ENCODE measurements at places on chromosomes 2 and 18.

DNA sequence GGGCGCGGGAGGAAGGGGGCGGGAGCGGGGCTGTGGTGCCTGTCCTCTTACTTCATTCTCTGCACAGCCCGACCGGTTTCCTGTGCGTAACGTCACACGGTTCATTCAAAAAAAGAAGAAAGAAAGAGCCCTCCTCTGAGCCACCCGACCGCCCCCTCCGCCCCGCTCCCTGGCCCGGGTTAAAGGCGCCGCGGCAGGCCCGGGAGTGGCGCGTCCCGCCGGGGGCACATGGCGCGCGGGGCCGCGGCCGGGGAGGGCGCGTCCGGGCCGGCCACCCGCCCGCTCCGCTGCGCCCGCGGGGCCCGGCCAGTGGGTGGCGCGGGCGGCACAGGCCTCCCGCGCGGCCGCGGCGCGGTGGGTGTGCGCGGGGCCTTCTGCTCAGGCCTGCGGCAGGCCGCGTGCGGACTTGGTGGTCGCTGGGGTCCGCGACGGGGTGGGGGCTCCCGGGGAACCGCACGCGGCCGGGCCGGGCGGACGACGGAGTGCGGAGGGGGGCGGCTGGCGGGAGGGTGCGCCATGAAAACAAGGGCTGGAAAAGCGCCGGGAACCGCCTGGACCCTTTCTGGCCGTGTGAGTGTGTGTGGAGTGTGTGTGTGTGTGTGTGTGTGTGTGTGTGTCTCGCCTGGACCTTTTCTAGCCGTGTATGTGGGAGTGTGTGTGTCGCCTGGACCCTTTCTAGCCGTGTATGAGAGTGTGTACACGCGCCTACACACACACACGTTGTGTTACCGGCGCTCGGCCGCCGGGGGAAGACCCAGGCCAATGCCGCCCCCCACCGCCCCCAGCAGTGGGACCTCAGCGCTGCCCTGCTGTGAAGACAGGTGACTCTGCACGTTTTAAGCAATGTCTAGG, 780 bp upstream of the BCL2 start:
- DNase-seq, result peak; percentile 92

DNA sequence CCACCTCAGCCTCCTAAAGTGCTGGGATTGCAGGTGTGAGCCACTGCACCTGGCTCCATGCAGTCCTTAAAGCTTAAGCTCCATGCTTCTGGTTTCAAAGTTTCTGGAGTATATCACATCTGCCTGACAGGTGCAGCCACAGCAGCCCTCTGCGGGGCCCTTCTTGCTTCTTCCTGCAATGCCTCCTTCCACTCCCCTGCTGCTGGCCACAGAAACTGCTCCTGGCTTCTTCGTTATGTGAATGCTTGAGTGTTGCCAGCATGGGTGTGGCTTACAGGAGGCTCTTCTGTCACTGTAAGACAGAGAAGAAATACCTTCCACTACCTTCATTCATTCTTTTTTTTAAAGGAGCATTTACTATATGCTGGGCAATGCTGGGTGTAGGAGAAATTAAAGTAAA, 10.1 kb upstream of the CCBE1 start:
- no peak for DNase-seq

- DNase-seq, result no peak
Measured at GRCh38 chr2:191148281-191148680, 2.5 kb downstream of the STAT4 start.

DNA sequence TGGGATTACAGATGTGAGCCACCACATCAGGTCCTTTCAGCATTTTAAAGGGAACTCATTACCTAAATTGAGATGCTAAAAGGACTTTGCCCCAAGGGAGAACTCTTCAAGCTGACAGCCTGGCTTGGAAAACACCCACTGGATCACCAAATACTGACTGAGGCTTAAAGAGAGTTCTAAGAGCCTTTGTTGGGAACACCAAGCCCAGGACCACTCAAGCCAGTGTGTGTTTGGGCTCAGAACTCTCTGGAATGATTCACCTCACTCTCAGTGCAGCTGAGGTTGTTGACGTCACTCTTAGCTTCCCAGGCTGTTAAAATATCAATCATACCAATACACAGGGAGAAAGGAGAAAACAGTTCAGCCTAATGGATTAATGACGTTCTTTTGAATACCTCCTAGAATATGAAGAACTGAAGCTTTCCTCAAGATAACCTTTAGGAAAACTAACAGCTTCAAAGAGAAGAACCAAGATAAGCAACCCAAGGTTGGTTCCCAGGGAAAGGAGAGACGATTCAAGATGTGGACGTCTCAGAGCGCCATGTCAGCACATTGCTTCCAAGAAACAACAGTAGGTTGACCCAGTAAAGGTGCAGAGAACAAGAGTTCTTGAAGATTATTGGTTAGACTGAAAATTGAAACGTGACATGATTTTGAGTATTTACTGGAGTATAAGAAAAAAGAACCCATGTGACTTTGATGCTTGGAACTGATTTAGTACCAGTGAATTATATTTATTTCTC, 48.0 kb upstream of the MGAT4A start:
- no peak for DNase-seq

DNA sequence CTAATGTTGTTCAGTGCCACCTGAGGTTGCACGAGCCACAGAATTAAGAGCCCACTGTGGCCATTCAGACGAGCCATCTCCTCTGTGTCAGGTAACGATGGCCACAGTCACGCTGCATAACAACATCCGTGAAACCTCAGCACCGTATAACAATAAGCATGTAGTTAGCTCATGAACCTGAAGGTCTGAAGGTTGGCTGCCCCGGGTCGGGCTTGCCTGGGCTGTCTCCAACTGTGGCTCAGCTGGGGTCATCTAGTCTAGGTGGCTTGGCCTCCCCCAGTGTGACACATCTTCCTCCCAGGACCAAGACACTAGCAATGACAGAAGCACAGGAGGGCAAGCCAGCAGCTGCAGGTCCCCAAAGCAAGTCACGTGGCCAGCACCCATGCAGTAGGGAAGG, 258.0 kb downstream of the GLI2 start:
- DNase-seq, result no peak

GRCh38 chr2:3870222-3870621, 166.8 kb downstream of the DCDC2C start:
- DNase-seq, result no peak

GRCh38 chr2:2692599-2693389, 361.7 kb upstream of the MYT1L start:
- DNase-seq, result no peak

DNA sequence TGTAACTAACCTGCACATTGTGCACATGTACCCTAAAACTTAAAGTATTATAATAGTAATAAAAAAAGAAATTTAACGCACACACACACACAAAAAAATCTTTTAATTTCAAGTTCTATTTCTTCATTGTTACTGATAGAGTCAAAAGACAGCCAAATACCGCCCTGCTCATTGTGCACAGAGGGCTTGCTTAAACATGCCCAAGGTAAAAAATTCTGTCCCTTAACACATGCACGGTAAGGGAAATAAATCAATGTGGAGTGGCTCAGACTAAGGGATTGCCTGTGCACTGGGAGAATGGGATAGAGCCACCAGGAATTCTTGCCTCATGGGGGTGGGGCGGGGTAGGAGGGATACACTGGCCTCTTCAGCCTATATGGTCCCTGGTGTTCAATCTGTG, 468.0 kb downstream of the NUP35 start:
- DNase-seq, result no peak

Data from Ammon's horn (tissue), 1 donor.